ENCODE measurements at places on chromosomes 11 and 22. TPM values are rescaled to one million over a fixed set of nuclear protein-coding genes. Genes with fewer than 3 reads are reported as not detected.

Gene FXYD6
- total RNA-seq: 164 TPM

Gene MMP10
- total RNA-seq: 0.23 TPM

Gene OR8D1
- not detected for total RNA-seq

Gene ARHGEF17
- 38.3 TPM for total RNA-seq

Gene INPPL1
- 20.5 TPM for total RNA-seq
